ENCODE measurements at places on chromosomes 11 and 22.

DNA sequence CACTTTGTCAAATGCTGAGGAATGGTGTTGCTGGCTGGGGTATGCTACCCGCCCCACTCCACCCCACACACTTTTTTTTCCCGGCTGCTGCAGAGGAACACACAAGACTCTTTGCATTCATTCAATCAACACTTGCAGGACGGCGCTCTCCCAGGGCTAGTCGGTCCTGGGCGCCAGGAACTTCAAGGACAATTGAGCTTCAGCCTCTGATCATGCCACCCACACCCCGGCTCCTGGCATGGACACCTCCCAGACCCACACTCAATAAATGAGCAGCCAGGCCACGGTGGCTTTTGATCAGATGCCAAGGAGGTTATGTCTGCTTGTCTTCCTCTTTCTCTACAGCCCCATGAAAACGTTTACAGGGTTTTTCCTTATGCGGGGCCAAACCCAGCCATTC lies 19.8 kb downstream of the TPST2 start:
- no peak for DNase-seq

DNA sequence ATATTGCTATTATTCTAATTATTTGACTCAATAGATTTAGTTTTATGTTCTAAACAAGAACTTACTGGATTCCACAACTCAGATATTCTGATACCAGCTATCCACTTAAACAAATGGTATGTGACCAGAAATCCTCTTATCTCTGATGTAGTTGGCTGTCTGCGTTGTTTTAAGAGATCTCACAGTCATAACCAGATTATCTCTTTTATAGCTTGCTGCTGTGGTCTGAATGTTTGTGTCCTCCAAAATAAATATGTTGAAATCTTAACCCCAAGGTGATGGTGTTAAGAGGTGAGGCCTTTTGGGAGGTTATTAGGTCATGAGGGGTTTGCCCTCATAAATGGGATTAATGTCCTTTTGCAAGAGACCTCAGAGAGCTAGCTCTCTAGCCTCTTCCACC lies 12.7 kb downstream of the ANKRD42 start:
- no peak for DNase-seq

GRCh38 chr11:17683377-17684161 lies 35.8 kb upstream of the MYOD1 start:
- DNase-seq: no peak

DNA sequence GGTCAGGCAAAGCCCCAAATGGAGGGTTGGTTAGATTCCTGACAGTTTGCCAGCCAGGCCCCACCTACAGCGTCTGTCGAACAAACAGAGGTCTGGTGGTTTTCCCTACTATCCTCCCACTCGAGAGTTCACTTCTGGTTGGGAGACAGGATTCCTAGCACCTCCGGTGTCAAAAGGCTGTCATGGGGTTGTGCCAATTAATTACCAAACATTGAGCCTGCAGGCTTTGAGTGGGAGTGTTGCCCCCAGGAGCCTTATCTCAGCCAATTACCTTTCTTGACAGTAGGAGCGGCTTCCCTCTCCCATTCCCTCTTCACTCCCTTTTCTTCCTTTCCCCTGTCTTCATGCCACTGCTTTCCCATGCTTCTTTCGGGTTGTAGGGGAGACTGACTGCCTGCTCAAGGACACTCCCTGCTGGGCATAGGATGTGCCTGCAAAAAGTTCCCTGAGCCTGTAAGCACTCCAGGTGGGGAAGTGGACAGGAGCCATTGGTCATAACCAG lies 4.7 kb upstream of the TTC36 start:
- no peak for DNase-seq

DNA sequence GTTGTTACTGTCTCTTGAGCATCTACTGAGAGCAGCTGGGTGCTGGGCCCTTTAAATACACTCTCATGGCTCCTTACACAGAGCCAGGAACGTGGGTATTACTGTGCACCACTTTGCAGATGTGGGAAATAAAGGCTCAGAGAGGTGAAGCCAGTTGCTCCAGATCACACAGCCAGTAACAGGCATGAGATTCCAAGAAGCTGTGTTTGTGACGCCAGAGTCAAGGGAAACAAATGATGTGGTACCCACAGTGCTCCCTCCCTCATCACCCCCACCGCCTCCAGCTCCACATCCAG lies 1.4 kb upstream of the PRDM11 start:
- no peak for DNase-seq

DNA sequence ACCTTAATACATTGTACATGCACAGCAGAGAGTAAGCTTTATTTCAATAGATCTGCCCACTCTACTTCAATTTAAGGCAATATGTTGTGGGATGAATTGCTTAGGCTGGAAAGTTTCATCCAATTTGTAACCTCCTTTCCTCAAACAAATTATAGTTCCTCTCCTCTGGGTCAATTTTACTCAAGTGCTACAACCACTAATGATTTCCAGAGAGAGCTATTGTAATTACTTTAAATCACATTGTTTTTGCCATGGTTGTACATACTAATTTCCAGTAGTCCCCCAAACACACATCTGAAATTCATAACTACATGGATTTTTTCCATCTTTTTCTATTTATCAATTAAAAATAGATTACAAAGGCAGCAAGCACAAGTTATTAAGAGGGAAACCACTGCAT lies 72.9 kb downstream of the APIP start:
- DNase-seq: no peak

- no peak for DNase-seq
Observed at GRCh38 chr22:27381552-27381951, 420.0 kb downstream of the MN1 start.

GRCh38 chr22:41925783-41926460 lies 684 bp downstream of the TNFRSF13C start:
- peak; percentile 71 for DNase-seq

- DNase-seq: no peak
Observed at GRCh38 chr11:119635776-119636175, 93.2 kb downstream of the NECTIN1 start.

Measured in activated gamma-delta T cell treated with Interleukin-2 at 50 U/mL for 16 hours (primary cell).